ENCODE measurements at places on chromosomes 3 and 15.

- no peak for DNase-seq
These were observed 1.2 kb downstream of the CTXND1 start for GRCh38 chr15:80250614-80251427.

GRCh38 chr3:108036984-108037741, 53.7 kb downstream of the CD47 start:
- DNase-seq, result no peak

GRCh38 chr15:60661080-60661645, 182.2 kb upstream of the ICE2 start:
- no peak for DNase-seq

GRCh38 chr3:56800832-56801661, 702 bp downstream of the ARHGEF3 start:
- DNase-seq, result no peak

DNA sequence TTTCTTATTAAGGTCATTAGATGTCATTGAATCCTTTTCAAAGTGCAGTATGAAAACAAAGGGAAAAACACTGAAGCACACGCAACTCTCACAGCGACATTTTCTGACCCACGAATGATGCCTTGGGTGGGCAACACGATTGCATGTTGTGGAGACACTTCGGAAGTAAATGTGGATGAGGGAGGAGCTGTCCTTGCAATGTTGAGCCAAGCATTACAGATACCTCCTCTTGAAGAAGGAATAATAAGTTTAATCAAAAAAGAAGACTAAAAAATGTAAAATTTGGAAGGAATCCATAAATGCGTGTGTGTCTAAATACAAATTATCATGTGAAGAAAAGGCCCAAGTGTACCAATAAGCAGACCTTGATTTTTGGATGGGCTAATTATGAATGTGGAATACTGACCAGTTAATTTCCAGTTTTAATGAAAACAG, 16.9 kb downstream of the THBS1 start:
- no peak for DNase-seq

- DNase-seq, result no peak
These were observed 60.9 kb upstream of the ATP11B start for GRCh38 chr3:182732232-182733015.

DNA sequence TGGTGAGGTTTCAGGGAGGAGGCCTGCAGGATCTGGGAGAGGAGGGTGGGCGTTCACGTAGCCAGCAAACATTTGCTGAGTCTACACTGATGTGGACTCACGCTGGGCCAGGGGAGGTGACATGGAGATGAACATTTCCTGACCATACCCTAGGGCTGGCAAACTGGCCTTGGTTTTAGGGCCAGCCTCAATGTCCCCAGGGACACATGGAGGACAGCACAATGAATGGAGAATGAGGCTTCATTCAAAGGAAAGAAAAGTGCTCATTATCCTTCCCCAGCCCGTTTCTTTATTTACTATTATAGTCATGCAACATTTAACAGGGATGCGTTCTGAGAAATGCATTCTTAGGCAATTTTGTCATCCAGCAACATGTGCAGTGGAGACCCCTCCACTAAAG, 26.8 kb downstream of the ACAN start:
- DNase-seq, result no peak

GRCh38 chr3:130894986-130895280, 1.0 kb downstream of the ATP2C1 start:
- DNase-seq, result no peak

DNA sequence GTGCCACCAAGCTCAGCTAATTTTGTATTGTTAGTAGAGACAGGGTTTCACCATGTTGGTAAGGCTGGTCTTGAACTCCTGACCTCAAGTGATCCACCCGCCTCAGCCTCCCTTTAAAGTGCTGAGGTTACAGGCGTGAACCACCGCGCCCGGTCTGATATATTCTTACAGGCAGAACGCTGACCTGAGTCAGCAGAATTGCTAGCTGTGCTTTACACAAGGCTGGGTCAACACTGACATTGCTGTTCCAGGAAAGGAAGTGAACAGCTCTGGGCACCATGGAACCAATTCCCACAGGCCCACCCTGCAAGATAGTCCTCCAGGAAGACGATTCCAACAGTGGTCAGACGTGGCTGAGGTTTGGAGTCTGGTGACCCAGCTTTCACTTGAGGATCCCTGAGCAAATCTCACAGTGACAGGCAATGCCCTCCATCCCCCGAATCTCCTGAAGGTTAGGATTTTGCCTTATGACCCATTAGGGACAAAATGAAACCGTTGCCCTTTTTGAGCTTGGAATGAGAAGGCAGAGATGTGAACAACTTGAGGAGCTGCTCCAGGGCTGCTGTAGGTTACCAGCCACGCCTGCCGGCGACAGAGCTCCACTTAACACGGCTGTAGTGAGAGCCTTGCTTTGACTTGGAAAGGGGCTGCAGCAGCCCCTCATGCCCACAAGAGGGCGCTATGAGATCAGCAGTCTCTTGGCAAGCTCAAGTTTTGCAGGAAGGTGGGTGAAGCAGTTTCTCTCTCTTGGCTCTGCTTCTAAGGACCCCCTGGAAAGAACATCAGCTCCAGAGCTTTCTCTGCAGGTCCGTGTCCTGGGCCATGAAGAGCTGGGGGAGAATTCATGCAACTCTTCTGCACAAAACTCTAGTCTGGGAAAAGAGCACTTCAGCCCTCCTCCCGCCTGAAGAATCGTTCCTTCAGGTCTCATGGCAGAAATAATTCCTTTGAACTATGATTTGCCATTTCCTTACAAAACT, 74.1 kb downstream of the SENP2 start:
- peak; percentile 86 for DNase-seq

DNA sequence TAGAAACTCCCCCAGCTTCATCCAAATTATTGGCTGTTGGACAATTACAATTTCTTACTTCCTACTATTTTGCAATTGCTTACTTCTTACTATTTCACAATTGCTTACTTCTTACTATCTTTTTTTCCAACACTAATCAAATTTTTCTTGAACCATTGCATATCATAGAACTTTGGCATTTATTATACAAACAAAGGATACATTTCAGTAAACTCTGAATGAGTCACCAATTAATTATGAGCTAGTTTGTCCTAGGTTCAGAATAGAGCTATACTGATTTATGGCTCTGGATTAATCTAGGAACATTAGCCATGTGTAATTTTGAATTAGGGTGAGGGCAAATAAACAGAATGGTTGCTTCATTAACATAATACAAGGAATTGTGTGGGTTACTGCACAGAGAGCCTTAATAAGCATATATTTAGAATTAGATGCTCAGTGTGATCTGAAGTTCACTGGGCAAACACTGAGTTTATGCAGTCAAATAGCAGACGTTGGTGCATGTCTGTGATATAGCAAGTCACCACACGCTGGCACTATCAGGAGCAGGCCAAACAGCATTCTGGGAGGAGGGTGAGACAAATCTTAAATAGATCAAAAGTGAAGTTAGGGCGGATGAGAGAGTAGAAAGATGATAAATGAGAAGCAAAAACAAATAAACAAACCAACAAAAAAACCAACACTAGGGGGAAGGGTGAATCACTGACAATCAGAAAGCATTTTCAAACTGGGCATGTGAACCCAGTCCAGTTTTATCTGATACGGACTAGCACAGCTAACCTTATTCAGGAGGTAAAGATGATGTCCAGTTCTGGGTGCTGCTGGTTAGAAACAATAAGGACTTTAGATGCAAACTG, 21.5 kb downstream of the GABRR3 start:
- DNase-seq, result no peak

GRCh38 chr3:48845170-48845569, 2.5 kb downstream of the PRKAR2A start:
- DNase-seq, result no peak

DNA sequence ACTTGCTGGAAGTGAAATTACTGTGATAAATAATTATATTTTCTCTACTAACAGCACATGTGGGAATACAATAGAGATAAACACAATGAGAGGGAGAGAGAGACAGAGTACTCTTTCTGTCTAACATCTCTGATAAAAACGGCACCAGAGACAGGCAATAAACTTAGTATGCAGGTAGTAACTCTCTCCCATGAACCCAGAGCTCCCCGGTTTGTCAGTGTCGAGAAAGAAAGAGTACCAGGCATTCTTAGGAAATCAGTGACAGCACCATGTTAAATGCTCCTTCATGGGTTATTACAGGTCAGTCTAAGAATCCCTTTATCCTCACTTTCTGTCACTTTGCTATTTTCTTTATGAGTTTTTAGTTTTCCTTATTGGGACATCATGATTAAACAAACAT, 110.7 kb upstream of the EPHA3 start:
- DNase-seq, result no peak

DNA sequence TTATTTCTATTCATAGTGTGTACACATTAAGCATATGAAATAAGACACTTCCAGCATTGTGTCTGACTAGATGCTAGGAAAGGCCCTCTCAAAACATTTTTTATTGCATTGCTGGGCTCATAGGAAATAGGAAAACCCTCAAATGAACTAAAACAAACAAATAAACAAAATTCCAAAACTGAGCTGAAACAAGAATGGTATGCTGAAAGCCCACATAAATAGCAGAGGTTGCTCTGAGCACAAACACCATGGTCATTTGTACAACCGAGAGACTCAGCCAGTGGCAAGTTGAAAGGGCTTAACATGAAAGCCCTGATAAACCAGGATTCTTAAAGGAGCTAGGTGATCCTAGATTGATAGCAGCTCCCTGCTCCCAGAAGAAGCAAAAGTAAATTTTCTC, 310.0 kb upstream of the WNT5A start:
- DNase-seq, result no peak

DNA sequence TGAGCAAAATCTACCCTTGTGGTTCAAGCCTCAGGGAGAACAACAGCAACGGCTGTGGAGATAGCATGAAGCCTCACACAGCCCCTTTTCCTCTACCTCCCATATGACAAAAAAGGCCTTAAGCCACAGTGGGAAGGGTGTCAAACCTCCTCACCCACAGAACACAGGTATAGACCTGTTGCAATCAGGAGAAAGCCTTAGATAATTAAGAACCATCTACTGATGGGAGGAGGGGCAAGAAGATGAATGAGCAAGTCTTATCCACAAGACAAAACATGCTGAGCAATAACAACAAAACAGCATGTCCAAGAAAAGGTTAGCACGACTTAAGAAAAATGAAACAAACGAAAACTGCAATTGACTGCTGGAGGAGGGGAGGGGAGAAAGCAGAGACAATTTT, 272.9 kb upstream of the BCHE start:
- no peak for DNase-seq

- DNase-seq, result no peak
These were observed 2.3 kb downstream of the GRIP2 start for GRCh38 chr3:14537590-14538450.

- DNase-seq, result no peak
These were observed 5.9 kb downstream of the MEIS2 start for GRCh38 chr15:37094333-37094914.

DNA sequence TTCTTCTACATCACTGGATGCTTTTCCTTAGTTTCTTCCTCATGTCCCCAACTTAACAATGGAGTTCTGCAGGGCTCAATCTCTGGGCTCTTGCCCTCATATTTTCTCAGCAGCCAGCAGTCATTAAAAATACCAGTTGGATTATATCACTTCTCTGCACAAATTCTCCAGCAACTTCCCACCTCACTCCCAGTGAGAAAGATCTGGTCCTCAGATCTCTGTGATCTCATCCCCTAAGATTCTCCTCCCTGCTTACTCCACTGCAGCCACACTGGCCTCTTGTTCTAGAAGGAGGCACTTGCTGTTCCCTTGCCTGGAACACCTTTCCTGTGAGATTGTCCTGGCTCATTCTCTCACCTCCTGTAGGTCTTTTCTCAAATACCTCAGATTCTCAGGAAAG, 6.1 kb downstream of the ERICH6 start:
- DNase-seq, result no peak

DNA sequence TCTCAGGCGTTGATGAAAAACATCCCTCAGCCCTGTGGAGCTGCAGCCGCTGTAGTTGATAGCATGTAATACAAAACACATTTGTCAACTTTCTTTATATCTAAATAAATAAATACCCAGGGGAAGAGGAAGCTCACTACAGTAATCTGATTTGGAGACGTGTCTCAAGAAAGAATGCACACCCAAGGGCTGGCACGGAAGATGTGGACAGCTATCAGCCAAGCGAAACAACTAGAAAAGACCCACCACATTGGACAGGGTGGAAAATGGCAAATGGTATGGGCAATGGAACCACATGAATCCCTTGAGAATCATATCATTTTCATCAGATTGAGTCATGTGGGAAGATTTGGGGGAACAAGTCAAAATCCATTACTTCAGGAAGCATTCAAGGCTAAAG, 43.1 kb upstream of the ALDH1A3 start:
- no peak for DNase-seq

GRCh38 chr3:172376881-172377280, 71.4 kb downstream of the GHSR start:
- no peak for DNase-seq

DNA sequence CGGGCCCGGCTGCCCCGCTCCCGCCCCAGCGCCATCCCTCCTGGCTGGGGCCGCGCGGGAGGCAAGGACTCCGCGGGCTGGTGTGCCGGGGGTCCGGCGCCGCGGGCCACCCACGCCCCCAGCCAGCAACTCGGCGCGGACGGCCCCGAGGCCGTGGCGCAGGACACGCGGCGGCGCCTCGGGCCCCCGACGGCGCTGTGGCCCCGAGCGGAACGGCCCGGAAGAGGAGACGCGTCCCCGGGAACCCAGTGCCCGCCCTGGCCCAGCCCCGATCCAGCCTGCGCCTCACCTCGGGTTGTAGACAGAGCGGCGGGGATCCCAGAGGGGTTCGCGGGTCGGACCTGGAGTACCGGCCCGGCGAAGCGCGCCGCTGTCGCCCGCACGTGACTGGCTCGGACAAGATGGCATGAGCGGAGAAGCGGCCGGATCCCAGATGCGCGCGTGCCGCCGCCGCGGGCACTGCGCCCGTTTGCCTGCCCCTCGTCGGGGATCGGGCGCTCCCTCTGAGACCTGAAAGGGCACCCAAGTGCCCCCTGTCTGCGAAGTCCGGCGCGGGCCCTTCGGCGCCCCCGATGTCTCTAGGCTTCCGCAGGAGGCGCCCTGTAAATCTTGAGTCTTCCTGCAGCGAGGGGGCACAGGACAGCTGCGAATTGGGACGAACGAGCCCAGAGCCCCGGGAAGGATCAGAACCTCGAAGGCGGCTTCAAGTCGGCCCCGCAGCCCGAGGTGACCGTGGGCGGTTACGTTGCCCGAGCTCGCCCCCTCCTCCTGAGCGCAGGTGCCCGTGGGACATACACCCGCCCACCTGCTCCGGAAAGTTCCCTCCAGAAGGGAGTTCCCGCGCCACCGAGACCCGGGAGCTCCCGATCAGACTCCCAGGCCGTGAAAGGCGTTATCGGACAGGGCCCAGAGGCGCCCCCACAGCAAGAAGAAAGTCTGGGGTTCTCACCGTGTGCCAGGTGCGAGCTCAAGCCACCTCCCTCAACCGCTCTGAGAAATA, 598 bp upstream of the SFMBT1 start:
- DNase-seq, result peak; percentile 86

GRCh38 chr15:84888639-84889038, 4.2 kb downstream of the SLC28A1 start:
- no peak for DNase-seq

Data from H1 (cell line).